Activated naive CD4-positive, alpha-beta T cell (primary cell): ENCODE measurements at places on chromosomes 11 and 22.

GRCh38 chr11:78666675-78667160, 92.1 kb upstream of the NARS2 start:
- no peak for DNase-seq

DNA sequence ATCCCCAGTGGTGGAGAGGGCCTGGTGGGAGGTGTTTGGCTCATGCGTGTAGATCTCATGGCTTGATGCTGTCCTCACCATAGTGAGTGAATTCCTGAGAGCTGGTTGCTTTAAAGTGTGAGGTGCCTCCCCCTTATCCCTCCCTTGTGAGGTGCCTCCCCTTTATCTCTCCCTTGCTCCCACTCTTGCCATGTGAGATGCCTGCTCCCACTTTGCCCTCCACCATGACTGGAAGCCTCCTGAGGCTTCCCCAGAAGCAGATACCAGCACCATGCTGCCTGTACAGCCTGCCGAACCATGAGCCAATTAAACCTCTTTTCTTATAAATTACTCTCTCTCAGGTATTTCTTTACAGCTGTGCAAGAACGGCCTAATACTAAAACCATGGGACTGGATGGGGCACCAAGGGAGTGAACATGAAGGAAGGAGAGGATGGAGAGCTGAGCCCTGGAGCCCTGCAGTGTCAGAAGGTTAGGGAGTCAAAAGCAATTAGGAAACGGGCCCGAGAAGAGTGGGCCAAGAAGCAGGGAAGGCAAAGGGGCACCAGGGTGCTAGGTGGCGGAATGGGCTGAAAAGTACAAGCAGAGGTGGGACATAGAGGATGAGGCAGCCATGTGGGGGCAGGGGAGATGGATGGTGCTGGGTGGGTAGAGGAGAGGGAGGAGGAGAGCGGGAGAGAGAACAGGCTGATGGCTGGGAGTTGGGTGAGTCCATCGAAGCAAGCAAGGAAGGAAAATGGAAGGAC, 9.4 kb downstream of the IFITM10 start:
- DNase-seq: no peak

DNA sequence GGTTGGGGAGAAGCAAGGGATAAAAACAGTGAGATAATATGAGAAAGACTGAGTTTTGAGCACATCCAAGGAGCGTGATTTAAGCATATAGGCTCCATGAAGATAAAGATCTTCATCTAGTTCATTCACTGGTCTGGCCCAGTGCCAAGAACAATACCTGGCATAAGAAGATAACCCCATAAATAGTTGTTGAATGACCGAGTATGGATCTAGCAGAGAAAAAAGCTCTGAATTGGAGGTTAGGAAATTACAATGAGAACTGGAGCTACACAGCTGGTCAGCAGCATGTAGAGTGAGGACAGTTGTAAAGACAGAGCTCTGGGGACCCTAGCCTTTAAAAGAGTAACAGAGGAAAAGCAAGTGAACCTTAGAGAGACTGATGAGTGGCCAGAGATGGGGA, 33.0 kb upstream of the PAK1 start:
- no peak for DNase-seq

DNA sequence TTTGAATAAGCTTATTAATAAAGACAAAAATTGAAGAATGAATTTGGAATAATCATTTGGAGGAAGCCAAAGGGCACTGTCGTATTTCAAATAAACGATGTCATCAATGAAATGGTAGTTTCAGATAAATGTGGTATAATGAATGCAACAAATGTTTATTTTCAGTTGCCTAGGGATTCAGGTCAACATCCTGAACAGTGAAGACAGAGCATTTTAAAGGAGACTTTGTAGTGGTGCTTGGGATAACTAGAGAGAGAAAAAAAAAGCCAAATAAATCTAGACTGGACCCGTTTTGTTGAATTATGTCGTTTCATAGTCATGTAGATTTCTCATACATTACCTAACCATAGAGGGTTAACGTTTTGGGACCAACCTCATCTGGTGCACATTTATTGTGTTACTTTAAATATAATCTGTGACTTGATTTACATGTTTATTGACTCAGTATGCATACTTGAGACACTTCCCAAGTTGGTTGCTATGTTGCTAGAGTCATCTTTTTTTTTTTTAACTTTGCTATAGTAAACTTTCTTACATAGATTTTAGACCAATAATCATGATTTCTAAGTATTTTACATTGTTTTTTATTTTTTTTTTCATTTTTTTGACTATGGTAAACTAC, 111.1 kb downstream of the NCAM1 start:
- DNase-seq: no peak

GRCh38 chr11:77379253-77379652, 77.8 kb upstream of the GDPD4 start:
- DNase-seq: no peak

DNA sequence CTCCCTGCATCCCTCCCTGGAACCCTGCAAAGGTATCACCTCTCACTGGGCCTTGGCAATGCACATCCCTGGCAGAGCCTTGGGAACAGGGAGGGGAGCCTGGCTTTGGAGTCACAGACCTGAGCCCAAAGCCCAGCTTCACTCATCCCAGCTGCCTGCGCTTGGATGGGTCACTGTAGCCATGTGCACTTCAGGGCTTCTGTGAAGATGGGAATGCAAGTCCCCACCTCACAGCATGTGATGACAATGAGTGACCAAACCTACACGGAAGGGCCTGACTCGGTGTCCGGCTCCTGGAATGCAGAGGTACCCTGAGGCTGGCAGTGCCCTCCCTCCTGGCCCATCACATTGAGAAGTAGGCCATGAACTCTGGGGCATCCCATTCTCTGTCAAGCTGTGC, 22.8 kb upstream of the BAIAP2L2 start:
- no peak for DNase-seq

- DNase-seq: no peak
These were observed 6.8 kb downstream of the KRTAP5-5 start for GRCh38 chr11:1636291-1636950.
